Ureter (tissue), 1 donor: ENCODE measurements at places on chromosomes 1 and 21. TPM values are rescaled to one million over a fixed set of nuclear protein-coding genes. Genes with fewer than 3 reads are reported as not detected.

GRCh38 chr1:36352910-36353878 lies 29.7 kb upstream of the EVA1B start:
- no peak for DNase-seq

- DNase-seq = peak; percentile 79
Observed at GRCh38 chr1:208183977-208184911, 59.9 kb downstream of the PLXNA2 start.

DNA sequence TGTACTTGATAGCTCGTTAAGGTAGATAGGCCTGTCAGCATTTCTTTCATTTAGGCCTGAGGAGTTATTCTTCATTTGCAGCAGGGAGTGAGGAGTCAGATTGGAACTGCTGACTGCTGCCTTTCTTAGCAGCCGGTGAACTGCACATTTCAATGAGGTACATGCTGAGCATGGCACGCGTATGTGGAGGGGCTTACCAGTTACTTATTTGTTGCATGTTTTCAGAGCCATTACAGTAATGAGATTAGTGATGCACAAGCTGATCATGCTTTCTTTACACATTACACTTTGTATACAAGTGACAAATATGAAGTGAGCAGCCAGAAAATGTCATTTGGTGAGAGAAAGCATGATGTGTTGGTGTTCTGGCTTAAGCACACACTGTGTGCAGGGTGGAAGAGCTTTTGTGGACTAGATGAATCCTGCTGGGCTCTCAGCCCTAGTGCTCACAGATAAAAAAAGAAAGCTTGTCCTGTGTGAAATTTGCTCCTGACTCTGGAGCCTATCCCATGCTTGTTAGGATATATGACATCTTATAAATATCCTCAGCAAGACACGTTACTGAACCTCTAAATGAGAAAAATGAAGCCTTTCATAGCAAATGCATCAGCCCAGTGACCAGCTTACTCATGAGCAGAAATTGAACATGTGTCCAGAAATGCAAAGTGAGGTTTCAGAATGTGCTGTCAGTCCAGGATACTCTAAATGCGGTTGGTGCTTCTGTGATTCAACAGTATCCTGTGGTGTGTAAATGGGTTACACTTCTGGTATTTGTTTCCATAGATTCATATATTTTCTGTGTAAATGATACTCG lies 574.7 kb upstream of the ADGRL2 start:
- no peak for DNase-seq

DNA sequence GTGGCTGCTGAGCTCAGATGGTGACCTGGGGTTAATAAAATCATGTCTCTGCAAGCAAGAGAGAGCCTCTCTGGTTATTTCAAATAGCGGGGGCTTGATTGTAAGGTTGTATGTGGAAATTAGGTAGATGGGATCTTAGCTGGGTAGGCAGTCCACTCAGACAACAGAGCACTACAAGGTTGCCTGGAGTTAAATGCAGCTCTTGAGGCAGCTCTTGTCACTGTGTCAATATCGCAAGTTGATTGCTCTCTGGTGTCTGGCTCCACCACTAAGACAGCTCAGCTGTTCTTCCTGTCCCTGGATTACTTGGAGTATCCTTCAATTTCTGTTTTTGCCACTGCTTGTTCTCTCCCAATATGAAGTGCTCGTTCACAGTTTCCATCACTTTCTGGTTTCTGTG lies 93.8 kb downstream of the C21orf91 start:
- DNase-seq = no peak

Gene KCNA2
- total RNA-seq = 2.6 TPM

GRCh38 chr1:64532646-64533045 lies 62.7 kb downstream of the CACHD1 start:
- no peak for DNase-seq

GRCh38 chr1:18056545-18056944 lies 51.1 kb upstream of the IGSF21 start:
- DNase-seq = no peak

GRCh38 chr1:207921321-207921720 lies 10.4 kb upstream of the CD34 start:
- no peak for DNase-seq

DNA sequence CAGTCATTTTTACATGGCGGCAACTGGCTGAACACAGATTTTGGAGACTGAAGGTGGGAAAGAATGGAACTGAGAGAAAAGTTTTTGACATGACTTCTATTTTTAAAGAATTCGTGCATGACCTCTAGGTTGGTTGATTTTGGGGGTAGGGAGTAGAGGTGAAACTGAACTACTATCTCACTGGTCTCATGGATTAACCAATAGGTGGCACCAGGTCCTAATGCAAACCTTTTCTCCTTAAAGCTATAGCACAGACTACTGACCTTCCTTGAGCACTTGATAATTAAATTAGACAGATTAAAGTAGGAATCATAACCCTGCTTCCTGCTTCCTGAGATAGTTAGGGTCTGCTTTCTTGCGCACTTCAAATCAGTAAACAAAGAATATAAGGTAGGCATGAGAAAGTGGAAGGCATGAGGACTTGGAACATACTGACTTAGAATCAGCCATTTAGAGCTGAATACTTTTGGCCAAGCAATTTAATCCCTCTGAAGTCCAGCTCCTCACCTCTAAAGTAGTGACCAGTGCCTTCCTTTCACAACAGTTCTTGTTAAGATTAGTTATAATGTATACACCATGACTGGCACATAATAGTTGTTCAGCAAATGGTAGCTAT lies 206.0 kb downstream of the CENPF start:
- DNase-seq = no peak

Gene HENMT1
- total RNA-seq = 8.8 TPM

Gene RXFP4
- not detected for total RNA-seq

Gene PLA2G2A
- 165 TPM for total RNA-seq

Gene SELP
- 24.0 TPM for total RNA-seq

DNA sequence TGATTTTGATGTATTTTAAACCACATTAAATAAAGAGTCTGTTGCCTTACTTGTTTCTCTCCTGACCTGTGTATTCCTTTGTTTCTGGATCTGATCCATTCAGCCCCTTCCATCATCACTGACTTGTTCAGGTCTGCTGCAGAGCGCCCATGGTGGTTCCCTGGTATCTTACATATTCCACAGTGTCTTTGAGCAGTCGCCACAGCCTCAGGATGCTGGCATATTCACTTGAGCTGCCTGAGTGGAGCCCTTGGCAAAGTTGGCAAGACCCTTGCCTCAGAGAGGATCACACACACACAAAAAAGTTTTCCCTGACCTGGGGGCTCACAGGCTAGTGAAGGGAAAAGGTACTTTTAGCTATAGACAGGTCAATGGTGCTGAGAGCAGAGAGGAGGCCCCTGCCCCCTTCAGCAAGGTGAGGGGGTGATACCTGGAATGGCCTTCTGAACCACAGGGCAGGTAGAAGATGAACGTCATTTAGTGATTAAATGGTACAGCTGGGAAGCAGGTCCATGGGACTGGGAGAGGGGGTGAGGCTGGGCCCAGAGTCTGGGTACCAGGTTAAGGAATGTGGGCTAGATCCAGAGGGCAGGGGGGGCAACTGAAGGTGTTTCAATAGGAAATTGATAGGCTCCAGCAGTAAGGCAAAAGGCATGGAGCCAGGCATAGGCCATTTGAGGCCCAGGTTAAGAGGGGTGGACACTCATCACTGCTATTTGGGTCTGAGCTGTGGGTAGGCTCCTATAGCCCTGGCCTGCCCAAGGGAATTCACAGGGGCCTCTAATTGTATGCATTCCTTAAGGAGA lies 2.0 kb upstream of the CCDC28B start:
- no peak for DNase-seq

DNA sequence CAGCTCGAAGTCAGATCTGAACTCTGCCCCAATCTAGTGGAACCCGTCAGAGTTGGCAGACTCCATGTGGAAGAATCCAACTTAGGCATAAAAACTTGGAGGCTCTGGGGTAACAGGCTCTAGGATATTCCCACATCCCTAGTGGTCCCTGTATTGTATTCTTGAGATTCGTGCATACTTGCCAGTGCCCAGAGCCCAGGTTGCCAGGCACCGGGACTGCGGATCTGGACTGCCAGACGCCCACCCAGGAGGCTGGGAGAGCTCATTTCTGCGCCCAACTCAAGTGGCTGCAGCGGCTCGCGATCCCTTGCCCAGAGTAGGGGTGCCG lies 1.1 kb downstream of the GRIK1 start:
- no peak for DNase-seq

GRCh38 chr1:156021954-156022353 lies 1.2 kb upstream of the SSR2 start:
- no peak for DNase-seq

GRCh38 chr21:33611006-33611744 lies 22.7 kb upstream of the DONSON start:
- no peak for DNase-seq

Gene CD5L
- total RNA-seq = not detected

Gene RAB29
- total RNA-seq = 19.2 TPM

Gene NTNG1
- 9.9 TPM for total RNA-seq

Gene ATF3
- 10.6 TPM for total RNA-seq

Gene LCE2A
- not detected for total RNA-seq

GRCh38 chr1:235342039-235342438 lies 13.7 kb downstream of the GGPS1 start:
- DNase-seq = no peak

- no peak for DNase-seq
Observed at GRCh38 chr1:40053138-40053887, 12.8 kb downstream of the CAP1 start.

DNA sequence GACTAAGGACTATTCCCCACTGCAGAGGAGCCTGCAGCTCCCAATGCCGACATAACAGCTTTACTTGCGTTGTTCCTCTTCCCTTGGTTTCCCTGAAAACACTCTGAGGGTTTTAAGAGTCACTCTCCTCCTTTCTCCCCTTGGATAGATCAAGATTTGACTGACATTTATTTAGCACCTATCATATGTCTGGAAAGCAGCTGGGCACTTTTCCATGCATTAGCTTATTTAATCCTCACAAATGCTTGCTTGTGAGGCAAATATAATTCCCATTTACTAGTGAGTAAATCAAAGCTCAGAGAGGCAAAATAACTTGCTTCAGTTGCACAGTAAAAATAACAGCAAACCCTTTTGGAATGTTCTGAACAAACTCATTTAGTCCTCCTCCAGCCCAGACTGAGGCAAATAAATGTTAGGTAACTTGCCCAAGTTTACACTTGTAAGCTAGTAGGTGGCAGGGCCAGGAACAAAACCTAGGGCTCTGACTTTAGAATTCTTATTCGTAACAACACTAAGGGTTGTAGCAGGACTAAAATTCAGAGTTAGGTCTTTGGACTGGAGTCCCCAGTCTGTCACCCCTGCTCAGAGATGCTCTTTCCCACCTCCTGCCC lies 81.4 kb downstream of the KCND3 start:
- DNase-seq = no peak

Gene NGF
- total RNA-seq = 3.6 TPM

DNA sequence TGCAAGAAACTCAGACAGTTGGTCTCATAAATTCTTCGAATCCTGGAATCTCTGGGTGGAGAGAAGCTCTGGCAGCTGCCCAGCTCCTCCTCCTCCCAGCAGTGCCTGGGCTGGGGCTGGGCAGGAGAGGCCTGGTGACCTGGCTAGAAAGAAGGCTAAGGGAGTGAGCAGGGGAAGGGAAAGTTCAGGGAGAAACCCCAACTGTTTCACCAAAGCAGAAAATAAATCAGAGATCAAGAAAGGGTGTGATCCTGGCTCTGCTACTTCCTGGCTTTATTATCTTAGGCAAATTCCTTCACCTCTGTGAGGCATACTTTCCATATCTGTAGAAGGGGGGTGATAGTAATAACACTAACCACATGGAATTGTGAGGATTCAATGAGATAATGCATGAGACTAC lies 8.8 kb upstream of the COL16A1 start:
- DNase-seq = peak; percentile 79

Gene KLHL12
- total RNA-seq = 35.4 TPM

DNA sequence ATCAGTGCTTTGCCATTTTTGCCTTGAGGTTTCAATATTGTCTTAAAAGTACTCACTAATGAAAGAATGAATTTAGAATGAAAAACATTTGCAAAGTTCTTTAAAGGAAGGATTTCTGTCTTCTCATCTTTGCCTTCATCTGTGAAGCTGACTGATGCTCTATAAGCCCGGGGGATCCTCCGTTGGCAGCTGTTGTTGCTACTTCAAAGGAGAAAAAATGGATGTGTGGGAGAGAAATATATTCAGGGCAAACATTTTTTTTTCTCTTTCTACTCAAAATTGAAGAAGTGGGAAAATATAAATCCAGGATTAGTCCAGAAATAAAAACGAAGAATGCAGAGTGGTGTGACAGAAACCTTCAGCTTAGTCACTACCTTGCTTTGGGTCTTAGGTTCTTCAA lies 142.5 kb downstream of the OLFM3 start:
- DNase-seq = no peak

- DNase-seq = no peak
Observed at GRCh38 chr21:46604975-46605766, at the start of gene S100B. Gene S100B (minus strand): TSS chr21:46605082. CDS start chr21:46602415, 2,667 bp downstream.

Gene OR2W3
- not detected for total RNA-seq

DNA sequence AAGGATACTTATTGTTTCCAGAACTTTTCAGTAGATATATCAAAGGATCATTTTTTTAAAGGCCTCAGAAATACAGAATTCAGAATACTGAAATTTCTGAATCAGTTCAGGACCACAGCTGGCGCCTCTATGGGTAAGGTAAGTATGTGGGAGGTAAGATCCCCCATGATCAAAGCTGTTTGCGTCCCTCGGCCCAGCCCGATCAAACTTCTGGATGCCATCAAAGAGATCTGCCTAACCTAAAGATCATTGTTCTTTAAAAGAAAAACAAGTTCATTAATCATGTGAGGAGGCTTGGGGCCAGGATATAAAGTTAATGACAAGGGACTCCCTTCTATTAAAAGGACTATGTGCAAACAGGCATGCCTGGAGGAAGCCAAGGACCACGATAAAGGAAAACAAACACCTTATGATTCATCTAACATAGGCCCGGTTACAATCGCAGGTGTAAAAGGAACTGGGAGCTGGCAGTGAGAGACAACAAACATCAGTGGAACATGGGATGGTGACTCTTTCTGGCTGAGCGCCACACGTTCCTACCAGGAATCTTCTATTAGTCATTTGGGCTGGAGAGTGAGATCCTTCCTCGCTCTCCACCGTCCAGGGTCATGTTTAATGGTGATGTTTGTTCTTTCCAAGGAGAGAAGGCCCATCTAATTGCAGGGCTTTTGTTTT lies 2.8 kb upstream of the BACE2 start:
- DNase-seq = no peak

GRCh38 chr1:33577663-33578062 lies 105.2 kb downstream of the ZSCAN20 start:
- no peak for DNase-seq

Gene DRAXIN
- 0.08 TPM for total RNA-seq

DNA sequence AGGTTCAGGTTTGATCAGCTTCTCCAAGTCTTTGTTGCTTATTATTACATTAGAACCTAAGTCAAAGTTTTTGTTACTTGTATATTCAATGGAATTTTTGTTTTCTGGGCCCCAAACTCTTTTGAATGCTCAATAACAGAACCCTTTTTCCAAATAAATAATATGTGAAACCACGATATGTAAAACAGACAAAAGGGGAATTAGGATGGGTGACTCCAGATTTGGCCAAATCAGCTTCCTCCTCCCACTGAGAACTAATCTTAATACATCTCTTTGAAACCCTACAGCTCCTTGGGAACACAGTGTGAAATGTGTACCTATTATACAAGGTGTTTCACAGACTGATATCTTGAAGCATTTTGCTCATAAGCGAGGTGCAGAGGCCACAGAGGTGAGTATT lies 67.0 kb upstream of the TNFSF18 start:
- no peak for DNase-seq
